ENCODE measurements at places on chromosomes 4 and X. TPM values are rescaled to one million over a fixed set of nuclear protein-coding genes. Genes with fewer than 3 reads are reported as not detected.

GAGE12H gene
- not detected for total RNA-seq

- DNase-seq: no peak
Observed at GRCh38 chrX:119084766-119085165, 12.0 kb downstream of the CT47C1 start.

ARSJ gene
- 3.5 TPM for total RNA-seq

DNA sequence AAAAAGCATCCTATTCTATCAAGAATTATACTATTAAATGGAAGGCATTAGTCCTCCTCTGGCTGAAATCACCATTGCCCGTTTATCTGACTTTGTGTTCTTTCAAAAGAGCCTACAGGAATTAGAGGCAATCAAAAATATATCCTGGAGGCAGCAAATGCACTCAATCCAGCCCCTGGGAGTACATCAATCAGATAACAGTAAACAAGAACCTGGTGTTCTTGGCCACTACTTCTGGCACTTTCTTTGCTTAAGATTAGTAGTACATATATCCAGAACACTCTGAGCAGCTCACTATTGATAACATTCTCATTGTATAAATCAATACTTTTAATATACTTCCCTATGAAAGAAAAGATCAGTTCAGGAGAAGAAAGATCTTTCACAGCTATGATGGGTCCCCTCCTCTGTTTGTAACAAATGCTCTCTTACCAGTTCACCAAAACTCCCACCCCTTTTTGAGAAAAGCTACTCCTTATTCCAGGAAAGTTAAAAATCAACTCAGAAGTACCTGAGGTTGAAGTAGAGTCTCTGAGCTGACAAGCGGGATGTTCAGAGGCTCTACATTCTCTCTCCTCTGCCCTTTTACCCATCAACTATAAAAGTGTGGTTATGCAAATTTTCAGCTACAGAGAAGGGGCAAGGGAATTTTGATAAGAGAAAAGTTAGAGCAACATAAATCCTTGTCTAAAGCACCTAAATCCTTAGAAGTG lies 176.0 kb downstream of the COX18 start:
- DNase-seq: no peak

DNA sequence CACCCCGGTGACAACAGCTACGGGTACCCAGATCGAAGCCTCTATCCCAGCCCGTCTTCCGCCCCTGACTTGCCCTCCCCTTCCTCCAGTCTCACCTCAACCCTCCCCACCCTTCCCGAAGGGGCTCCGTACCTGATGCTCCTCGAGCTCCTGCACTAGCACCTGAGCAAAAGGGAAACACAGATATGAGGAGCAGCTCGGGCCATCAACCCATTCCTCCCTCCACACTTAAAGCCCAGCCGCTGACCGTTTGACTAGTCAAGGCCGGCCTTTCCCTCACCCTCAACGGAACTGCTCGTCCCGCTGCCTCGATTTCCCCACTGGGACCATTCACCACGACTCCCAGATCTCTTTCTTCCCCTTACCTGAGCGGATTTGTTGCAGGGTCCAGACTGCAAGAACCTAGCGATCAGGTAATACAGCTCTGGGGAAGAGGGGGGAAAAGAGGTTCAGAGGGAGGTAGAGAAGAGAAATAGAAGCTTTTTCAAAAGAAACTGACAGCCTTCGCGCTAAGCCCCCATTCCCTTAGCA lies 731 bp downstream of the BRWD3 start:
- DNase-seq: peak; percentile 32

DNA sequence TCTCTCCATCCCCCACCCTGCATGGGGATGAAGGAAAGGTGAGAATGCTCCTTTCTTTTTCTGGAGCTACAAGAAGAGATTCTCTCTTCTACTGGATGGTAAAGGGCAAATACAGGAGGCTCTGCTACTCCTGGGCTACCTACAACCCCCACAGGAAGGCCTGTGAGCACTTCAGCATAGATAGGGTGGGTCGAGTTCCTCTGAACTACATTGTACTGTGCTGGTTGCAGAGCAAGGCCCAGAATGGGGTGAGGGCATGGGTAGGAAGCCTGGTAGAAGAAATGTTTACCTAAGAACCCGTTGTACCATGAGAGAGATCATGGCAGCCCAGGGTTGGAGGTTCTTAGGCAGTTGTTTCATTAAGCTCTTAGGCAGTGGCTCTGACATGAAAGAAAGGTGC lies 510.4 kb downstream of the MID1IP1 start:
- DNase-seq: no peak

F8A2 gene
- not detected for total RNA-seq

GRCh38 chr4:13208558-13209193 lies 275.5 kb downstream of the RAB28 start:
- DNase-seq: no peak

NKX1-1 gene
- total RNA-seq: not detected

DNA sequence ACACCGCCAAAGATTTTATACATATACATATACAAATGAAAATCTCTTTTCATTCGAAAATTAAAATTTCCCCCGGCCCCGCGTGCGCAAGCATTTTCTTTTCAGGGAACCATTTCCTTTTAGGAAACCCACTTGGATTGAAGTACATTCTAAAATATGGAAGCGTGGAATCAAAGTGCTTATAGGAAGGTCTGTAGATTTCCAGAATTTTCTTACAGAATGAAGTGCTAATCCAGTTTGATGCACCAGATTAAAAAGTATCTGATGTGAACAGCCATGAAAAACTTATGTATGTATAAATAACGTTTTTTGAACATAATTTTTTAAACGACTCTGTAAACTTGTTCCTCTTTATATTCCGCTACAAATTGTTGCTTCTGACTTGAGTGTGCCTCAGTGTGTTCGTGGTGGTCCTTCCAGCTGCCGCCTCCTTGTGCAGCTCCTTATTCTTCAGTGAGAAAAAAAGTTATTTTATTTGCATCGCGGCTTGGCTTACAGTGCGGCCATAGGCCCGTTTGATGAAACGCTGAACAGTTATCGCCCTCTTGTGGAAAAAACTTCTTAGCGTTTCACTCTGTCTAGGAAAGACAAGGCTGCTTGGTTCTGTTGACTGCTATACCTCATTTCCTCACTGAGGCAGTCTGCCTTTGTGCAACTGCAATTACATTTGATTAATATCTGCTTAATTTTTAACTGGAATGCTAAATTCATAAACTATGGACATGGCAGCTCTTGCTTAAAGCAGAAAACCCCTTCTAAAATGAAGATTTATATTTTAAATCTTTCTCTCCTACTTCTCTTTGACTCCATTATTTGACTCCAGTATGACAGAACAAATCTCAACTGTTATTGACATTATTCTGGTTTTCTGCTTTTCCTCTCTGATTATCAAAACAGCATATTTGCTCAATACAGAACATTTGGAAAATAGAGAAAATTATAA lies 4.7 kb upstream of the NKX6-1 start:
- peak; percentile 91 for DNase-seq

GRCh38 chr4:100257567-100257966 lies 67.3 kb upstream of the DDIT4L start:
- DNase-seq: peak; percentile 28

NPY1R gene
- total RNA-seq: 7.4 TPM

DNA sequence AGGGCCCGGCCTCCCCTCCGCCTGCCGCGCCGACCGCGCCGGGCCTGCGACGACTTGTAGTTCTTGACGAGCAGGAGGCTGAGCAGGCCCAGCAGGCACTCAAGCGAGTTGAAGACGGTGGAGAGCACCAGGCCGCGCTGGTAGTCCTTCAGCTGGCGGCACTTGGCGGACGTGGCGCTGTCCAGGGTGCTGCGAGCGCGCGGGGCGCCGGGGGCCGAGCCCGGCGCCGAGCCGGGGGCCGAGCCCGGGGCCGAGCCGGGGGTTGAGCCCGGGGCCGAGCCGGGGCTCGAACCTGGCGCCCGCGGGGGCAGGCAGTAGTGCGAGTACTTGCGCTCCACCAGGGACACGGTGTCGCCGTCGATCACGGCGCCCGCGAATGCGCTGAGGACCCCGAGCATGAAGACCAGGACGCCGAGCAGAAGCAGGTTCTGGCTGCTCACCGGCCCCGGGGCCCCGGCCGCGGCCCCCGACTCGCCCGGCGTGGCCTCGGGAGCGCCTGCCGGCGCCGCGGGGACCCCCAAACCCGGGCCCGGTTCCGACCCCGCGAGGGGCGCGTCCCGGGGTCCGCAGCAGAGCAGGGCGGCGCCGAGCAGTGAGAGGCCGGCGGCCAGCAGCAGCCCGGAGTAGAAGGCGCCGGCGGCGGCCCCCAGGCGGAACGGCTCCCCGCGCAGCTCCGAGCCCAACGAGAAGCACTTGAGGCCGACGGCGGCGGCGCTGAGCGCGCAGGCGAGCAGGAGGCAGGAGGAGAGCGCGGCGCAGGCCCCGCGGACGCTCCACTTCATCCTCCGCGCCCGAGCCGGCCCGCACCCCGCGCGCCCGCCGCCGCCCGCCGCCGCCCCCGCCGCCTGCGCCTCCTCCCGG lies 584 bp downstream of the TMEM271 start:
- peak; percentile 86 for DNase-seq

DNA sequence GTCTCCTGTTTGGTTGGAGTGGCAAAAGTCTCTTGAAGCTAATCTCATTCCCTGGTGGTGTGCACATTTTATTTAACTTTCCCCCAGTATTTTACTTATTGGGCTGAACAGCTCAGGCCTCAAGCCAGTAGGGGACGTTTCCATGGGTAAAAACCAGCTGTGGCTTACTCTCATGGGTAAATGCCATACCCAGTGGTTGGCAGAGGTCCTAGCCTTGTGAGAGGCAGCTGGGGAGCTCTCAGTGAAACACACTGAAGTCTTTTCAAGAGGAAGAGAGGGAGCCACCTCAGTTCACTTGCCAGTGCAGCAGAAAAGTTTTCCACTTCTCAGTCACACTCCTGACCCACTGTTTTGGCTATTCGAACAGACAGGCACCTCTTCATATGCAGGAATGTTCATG lies 1964.2 kb downstream of the ARAP2 start:
- DNase-seq: peak; percentile 1
